Epithelial cell of proximal tubule (primary cell): ENCODE measurements at places on chromosomes 3 and 15. TPM values are rescaled to one million over a fixed set of nuclear protein-coding genes. Genes with fewer than 3 reads are reported as not detected.

GRCh38 chr3:27040674-27041073 lies 328.5 kb downstream of the NEK10 start:
- no peak for DNase-seq

GRCh38 chr3:41290736-41291135 lies 91.4 kb downstream of the CTNNB1 start:
- DNase-seq, result no peak

- DNase-seq, result no peak
Observed at GRCh38 chr3:47865192-47865591, 62.3 kb downstream of the DHX30 start.

DNA sequence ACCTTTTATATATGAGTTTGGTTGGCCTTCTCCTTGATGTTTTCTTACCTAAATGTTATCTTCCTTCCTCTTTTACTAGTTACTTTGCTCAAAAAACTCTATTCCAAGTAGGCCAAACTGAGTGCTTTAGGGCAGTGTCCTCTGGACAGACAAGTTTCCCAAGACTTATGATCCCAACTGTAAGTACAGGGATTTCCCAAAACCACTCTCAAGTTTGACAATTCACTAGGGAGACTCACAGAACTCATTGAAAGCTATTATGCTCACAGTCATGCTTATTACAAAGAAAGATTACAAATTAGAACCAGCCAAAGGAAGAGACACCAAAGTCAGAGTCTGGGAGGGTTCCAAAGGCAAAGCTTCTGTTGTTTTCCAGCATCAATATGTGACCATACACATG lies 534.2 kb upstream of the ALCAM start:
- DNase-seq, result no peak

GRCh38 chr15:91456921-91457320 lies 356.9 kb downstream of the SV2B start:
- DNase-seq, result no peak

Gene PHLDB2
- total RNA-seq, result 36.9 and 37.5 TPM in 2 replicates
